ENCODE measurements at places on chromosomes 1 and 21. TPM values are rescaled to one million over a fixed set of nuclear protein-coding genes. Genes with fewer than 3 reads are reported as not detected.

- no peak for DNase-seq
Measured at GRCh38 chr1:8189931-8190483, 127.9 kb upstream of the SLC45A1 start.

GRCh38 chr1:113452921-113453770, 62.8 kb downstream of the MAGI3 start:
- DNase-seq: no peak

DNA sequence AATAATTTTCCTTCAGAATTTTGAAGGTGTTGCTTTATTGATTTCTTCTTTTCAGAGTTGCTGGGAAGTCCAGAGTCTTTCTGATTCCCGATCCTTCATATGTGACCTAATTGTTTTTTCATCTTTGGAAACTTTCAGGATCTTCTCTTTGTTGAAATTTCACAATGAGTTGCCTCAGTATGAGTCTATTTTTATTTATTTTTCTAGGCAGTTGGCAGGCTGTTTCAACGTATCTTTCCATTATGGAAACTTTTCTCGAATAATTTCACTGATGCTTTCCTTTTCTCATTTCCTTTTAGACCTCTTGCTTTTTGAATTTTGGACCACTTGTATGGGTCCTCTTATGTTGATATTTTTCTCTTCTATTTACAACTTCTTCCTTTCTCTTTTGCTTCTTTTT, 354.3 kb downstream of the TGFB2 start:
- DNase-seq: no peak

GRCh38 chr1:97918961-97919360, 1.9 kb downstream of the DPYD start:
- DNase-seq: no peak

Gene MEF2D
- 16.6 TPM for total RNA-seq

Gene OR14C36
- total RNA-seq: not detected

All from kidney epithelial cell (primary cell).